Fibroblast of the conjunctiva (primary cell): ENCODE measurements at places on chromosomes 3 and 15.
A peak's percentile ranks its signal among the peaks of the same experiment; 100 is the strongest.

DNA sequence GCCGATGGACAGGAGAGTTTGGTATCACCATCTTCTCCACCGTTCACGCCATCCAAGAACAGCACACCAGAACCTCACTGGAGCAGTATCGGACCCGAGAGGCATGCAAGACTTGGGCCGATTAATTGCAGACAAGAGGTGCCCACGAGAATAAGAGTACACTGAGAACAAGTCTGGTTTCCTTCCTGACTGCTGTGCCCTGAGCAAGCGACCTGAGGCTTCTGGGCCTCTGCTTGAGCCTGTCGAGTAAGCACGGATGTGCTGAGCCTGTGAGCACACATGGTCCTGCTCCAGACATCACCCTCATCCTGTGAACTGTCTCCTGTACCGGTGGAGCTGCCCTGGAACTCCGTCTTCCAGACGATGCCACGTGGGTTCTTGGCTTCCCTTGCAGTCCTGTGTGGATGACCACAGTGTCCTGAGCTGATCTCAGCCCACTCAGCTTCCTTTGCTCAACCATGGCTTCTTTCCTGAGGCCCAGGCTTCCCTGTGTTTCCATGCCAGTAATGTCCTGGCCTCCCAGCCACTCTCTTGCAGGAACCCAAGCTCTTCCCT, 34.3 kb upstream of the SNRPA1 start:
- no peak for DNase-seq

- DNase-seq = no peak
These were observed 9.6 kb downstream of the GLT8D1 start for GRCh38 chr3:52695798-52696671.

DNA sequence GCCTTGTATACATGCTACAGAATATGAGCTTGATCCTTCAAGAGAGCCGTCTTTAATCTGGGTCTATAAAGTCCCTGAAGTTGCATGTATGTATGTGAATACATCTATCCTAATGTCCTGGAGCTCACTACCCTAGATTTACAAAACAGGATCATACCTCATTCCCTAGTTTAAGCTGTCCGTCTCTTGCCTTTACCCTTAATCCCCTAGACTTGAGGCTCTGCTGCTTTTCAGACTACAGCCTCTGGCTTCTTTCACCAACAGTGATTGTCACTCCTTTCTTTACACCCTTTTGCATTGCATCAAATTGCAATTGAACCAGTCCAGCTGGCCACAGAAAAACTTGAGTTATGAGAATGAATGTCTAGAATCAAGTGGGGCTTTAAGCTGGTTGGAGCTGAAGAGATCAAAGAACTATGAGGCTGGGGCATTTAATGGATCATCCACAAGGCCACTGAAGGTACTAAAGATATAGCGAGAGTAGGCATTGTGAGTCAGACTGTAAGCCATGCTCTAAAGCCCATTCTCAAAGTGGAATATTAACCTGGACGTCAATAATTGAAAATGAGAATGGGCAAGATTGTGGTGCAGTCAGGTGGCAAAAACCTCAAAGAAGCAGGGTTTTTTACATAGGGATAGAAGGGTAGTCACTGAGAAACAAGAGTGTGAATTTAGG, 12.3 kb upstream of the PLD1 start:
- DNase-seq = no peak

DNA sequence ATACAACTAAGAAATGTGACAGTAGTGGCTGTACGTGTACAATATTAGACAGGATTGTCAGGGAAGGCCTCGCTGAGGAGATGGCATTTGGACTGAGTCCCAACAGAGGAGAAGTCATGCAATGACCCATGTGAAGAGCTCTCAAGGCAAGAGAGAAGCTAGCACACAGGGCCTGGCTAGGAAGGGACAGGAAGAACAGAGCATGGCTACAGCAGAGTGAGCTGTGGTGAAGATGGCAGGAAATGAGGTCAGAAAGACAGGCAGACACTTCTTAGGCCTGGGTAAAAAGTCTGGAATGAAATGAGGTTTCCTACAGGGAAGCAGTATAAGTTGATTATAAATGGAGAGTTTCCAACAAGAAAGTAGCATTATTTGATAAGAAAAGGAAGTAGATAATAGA, 33.2 kb upstream of the LEKR1 start:
- no peak for DNase-seq

DNA sequence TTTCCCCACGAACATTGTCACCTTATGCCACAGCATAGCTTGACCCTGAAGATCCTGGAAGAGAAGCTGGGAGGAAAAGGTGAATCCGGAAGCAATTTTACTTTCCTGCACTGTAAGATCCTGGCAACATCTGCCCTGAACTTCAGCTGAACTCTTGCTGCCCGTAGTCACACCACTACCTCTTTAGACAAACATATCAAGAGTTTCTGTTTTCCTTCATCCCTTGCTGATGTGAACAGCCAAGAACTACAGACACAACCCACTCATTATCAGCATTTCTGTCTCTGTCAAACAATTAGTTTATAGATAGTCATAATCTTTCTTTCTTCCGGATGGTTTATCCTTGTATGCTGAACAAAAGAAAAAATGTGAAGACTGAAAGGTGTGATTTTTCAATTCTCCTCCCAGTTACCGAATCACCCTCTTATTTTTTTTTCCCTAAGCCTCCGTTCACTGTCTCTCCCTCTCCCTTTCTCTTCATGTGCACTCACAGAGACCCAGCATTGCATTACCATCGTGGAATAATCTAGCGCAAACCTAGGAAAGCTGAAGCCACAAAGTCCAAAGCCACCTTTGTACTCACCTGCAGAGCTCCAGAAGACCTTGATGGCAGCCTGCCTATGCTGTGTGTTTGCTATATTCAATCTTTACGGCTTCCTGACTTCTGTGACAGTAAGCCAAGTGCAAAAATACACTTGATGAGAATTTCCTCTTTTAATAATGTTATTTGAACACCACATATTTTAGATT, 229.2 kb downstream of the CDIN1 start:
- DNase-seq = no peak

- no peak for DNase-seq
These were observed at the start of gene TAGLN3 for GRCh38 chr3:111998636-111999483. Gene TAGLN3, plus strand, starts transcription at chr3:111998922. Its CDS starts 501 bp downstream, at chr3:111999423.

GRCh38 chr3:106371221-106371970, 502.6 kb upstream of the CBLB start:
- DNase-seq = no peak

GRCh38 chr15:56804279-56804678, 71.0 kb upstream of the ZNF280D start:
- DNase-seq = no peak

DNA sequence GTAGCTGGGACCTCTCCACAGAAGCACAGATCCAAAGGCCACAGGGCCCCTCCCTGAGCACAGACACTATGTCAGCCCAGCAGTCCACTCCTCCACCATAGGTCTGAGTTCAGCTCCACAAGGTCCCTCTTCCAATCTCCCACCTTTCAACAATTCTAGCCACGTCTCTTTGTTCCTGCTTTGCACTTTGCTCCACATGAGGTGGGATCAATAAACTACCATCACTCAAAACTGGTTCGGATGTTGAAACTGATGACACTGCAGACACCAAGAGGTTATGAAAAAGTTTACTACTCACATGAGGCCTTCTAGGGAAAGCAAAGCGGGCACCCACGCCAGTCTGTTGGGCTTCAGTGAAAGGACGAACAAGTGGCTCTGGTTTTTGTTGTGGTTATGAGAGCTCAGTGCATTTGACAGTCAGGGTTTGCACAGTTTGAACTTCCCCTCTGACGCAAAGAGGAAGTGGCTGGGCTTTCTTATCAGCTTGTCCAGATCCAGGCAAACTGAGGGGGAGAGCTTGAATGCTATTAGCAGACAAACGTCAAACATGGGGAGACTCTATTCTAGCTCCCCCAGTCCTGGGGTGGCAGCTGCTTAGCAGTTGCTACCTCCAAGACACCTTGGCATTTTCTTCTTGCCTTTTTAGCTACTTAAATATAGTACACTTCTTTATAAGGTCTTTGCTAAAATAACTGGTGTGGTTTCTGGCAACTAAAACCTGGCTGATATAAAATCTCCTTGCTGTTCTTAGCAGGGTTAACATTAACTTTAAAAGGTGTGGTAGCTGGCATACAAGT, 37.8 kb downstream of the ZNF445 start:
- no peak for DNase-seq

GRCh38 chr3:42216931-42217333, 49.1 kb downstream of the CCK start:
- DNase-seq = no peak

- DNase-seq = no peak
These were observed 27.5 kb downstream of the TMEM158 start for GRCh38 chr3:45198264-45199260.

GRCh38 chr3:195450731-195451229, 8.0 kb upstream of the ACAP2 start:
- DNase-seq = peak; percentile 75

- DNase-seq = no peak
These were observed 172.7 kb downstream of the ZBTB20 start for GRCh38 chr3:114974387-114974786.

DNA sequence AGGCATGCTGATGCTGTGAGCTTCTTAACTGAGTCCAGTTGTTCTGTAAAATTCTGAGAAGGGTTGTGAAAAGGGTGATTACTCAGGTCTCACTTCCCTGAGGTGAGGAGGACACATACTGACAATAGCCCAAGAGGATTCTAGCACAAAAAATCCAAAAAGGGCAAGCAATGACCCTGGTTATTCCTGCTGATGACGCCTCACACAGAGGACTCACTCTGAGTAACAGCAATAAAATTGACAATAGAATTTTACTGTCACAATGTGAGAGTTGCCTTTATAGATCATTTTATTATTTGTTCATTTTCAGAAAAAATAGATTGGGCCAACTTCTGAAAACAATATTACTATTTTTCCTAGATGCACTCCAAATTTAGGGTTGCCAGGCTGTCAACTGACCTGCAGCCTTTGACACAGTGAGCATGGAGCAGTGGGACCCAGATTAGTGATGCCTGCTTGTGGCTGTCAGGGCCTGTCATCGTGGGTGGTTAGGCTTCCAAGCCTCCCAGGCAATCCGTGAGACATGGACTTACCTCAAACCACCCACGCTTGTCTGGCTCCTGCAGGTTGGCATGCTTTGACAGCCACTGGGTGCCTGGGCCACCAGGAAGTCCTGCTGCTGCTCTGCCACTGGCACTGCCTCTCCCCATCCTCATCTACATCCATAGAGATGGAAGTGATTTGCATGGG, 396.0 kb upstream of the THBS1 start:
- no peak for DNase-seq

DNA sequence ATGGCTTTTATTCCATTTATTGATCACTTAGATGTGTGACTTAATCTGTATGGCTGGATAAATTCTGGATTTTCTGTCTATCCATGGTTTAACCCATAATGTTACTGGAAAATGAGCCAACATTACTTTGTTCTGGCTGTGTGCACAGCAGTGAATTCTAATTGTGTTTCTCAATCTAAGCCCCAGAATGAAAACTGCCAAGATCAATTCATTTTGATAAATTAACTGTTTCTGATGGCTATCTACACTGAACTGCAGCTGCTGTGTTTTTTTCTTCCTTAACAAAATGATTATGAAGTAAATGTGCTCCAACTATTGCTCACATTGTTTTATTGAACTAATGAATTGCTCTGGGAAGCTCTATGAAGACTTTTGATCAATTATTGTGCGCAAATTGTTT, 35.7 kb upstream of the CPB1 start:
- DNase-seq = no peak

- no peak for DNase-seq
These were observed 27.8 kb upstream of the GOLIM4 start for GRCh38 chr3:168123201-168124176.

DNA sequence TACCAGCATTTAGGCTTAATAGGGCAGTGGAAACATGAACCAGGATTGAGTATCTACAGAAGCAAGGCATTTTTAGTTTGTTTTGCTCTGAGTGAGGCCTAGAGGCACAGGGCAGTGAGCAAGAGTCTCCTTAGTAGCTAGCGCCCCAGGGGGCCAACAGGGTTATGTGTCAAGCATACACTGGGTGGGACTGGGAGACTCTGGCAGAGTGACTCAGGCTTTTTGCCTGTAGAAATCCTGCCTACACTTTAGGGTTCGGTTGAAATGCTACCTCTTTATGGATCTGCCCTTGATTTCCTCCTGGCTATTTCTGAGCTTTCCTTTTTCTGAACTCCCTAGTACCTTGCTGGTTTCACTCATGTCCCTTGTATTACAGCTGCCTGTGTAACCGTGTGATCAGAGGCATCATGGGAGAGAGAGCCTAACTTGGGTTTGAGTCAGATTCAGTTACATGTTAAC, 72.2 kb downstream of the TOP2B start:
- DNase-seq = peak; percentile 61

DNA sequence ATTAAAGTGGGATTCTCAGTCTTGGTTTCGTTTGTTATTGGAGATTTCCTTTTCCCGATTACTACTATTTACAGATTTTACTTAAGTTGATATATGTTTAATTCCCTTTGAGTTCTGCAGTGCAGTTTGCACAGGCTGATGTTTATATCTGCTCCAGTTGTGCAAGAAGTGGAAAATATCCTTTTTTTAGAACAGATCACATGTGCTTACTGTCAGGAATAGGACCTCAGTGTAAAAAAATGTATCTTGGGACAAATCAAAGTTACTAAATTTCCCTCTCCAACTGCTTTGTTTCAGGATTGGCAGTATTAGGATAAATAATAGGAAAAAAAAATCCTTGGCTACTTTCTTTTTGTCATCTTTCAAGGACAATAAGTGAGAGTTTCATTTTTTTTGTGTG, 6.9 kb downstream of the MITF start:
- DNase-seq = peak; percentile 38

DNA sequence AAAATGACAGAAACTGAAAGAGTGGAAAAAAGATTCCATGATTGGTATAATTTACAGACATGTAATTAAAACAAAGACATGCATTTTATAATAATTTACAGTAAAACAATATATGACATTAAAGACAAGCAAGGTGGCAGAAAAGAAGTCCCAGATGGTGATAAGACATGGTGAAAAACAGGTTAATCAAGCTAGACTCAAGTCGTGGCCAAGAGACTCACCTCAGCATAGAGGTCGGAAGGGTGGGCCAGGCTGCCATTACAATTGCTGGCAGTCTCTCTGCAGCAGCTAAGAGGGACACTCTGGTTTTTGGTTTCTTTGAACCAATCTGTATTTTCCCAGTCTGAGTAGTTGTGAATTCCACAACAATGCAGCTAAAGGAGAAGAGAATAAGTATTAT, 18.4 kb downstream of the TSPAN3 start:
- no peak for DNase-seq
